Kidney (tissue), 22 donors: ENCODE measurements at places on chromosomes 2 and 18. TPM values are rescaled to one million over a fixed set of nuclear protein-coding genes. Genes with fewer than 3 reads are reported as not detected.

DNA sequence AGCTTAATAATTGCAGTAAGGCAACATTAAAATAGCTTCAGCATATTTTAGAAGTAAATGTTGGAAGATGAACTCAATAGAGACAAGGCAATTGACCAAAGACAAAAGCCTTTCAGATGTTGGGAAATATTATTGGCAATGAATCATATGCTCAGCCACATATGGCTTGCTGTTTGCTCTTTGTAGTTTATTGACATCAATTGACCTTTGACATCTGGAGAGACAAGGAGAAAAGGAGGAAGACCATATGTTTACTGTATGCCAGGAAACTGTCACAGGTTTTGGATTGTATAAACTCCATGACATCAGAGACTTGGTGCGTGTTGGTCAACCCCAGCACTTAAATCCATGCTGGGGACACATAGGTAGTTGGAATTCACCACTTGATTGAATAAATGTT lies 60.6 kb upstream of the SLC16A14 start:
- H3K36me3 ChIP-seq = no peaks in the 10 kb centered on the region
- no peaks in the 10 kb centered on the region for H3K27me3 ChIP-seq
- no peak overlapping the region for H3K4me3 ChIP-seq
- peak overlapping the region; percentile 68 for H3K27ac ChIP-seq

DNA sequence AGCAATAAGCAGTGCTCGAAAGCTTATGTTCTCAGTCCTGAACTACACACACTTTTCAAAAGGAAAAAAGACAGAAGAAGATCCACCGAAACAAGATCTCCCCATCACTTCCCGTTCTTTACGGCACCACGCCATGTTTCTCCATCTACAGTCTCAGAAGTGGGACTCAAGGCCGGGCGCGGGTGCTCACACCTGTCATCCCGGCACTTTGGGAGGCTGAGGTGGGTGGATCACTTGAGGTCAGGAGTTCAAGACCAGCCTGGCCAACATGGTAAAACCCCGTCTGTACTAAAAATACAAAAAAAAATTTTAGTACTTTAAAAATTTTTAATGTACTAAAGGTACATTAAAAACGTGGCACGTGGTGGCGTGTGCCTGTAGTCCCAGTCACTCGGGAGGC lies 31.2 kb downstream of the ZNF516 start:
- no peaks in the 10 kb centered on the region for H3K36me3 ChIP-seq
- no peak overlapping the region for H3K4me3 ChIP-seq
- H3K4me1 ChIP-seq = no peaks in the 10 kb centered on the region
- no peaks in the 10 kb centered on the region for H3K27me3 ChIP-seq

DNA sequence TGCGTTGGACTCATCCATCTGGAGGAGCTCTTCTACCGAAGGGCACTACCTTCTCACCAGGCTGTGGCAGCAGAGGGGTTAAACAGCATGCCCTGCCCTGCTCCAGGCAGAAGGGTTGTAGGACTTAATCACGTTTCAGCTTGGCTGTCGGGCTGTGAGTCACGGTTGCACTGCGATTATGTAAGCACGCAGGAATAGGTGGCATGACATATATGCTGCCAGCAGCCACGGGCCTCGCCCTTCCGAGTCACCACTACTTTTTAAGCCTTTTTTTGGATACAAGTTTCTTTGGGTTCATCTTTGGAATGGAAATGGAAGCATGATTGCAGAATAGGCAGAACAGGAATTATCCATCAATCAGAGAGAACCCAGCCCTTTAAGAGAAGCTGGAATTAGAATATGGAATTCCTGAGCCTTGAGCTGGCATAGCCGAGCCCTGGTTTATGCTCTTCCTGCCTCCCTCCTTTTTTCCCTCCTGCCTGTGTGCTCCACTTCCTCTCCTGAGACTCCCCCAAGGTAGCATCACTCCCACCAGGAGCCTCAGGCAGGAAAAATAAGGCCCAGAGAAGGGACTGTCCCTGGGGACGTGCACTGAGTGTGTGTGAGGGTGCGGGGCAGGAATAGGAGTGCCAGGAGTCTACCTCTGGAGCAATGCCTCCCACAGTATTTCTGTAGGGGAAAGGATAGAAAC lies 86.8 kb downstream of the SEMA4F start:
- H3K36me3 ChIP-seq = no peaks in the 10 kb centered on the region
- DNase-seq = no peak
- H3K4me1 ChIP-seq = no peaks in the 10 kb centered on the region
- no peak overlapping the region for H3K27ac ChIP-seq
- H3K4me3 ChIP-seq = no peak overlapping the region

DNA sequence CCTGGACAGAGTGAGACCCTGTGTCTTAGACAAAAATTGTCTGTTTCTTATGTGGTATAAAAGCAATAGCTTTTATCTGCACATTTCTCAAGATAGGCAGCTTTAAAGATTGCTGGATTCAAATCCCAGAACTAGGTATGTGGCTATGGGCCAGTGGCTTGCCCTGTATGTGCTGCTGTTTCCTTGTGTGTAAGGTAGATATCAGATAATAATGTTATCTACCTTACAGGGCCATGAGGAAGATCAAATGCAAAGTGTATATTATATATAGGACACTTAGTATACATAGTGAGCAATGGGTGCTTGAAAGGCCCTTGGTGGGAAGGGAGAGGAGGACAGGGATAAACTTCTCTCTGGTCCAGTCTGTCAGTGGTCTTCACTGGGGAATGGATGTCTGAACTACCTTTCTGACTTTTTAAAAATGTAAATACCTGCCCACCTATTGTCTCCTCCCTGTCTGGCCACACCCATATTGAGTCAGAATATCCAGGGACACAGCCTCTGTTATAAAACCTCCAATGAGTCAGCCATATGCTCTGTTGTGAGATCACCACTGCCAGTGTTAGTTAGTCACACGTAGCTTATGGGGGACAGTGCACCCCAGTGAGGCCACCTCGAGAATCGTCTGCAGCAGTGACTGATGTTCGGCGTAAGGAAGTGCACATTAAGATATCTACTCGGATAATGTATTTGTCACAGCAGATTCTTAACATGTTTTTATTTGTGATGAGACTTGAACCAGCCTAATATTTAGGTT lies 383.4 kb downstream of the PTPRM start:
- H3K4me1 ChIP-seq = no peaks in the 10 kb centered on the region
- H3K27me3 ChIP-seq = no peaks in the 10 kb centered on the region
- no peak for DNase-seq
- H3K36me3 ChIP-seq = no peaks in the 10 kb centered on the region

DNA sequence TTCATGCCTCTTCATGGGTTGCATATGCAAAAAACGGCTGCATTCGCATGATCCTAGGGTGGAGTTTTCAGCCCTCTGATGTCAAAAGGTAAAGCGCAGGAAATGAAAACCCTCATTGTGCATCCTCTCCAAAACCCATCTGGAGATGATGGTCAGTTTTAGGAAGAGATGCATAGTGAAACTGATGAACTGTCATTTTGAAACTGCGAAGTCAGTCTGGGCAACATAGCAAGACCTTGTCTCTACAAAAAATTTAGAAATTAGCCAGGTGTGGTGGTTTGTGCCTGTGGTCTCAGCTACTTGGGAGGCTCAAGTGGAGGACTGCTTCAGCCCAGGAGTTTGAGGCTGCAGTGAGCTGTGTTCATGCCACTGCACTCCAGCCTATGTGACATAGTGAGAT lies 2.5 kb upstream of the TTLL4 start:
- H3K36me3 ChIP-seq = no peaks in the 10 kb centered on the region
- H3K4me3 ChIP-seq = no peak overlapping the region
- H3K4me1 ChIP-seq = peaks cover 6% of the 10 kb centered on the region
- no peak for DNase-seq
- H3K27me3 ChIP-seq = no peaks in the 10 kb centered on the region

DNA sequence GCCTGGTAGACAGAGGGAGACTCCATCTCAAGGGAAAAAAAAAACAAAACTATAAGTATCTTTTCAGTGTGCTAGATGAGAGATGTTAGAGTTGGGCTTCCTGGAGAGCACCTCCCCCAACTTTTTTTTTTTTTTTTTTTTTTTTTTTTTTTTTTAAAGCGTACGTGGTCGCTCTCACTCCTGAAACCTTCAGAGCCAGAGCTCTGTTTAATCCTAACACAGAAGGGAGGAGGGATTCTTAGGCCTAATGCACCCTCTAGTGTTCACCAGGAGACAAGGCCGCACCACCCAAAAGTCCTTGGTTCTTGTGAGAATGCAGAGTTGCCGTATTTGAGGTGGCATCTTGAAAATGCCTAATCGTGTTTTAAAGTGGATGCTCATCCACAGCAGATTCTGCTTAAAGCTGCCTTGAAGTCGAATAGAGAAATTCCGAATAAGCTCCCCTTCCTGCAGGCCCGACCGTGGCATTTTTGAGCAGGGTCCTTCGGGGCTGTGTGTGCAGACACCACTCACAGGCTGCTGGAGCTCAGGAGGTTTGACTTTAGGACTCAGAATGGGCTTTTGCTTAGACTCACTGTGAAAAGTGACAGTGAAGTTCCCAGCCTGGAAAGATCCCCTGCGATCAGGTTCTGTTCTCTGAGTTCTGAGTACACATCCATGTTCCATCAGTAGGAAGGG lies 252.6 kb downstream of the AGAP1 start:
- DNase-seq = peak; percentile 84
- no peaks in the 10 kb centered on the region for H3K4me1 ChIP-seq
- H3K4me3 ChIP-seq = no peak overlapping the region
- no peaks in the 10 kb centered on the region for H3K27me3 ChIP-seq
- H3K27ac ChIP-seq = no peak overlapping the region

GRCh38 chr2:171515672-171516298 lies 6.5 kb upstream of the CYBRD1 start:
- no peak overlapping the region for H3K4me3 ChIP-seq
- H3K36me3 ChIP-seq = no peaks in the 10 kb centered on the region
- no peaks in the 10 kb centered on the region for H3K4me1 ChIP-seq
- DNase-seq = no peak
- H3K27ac ChIP-seq = no peak overlapping the region

GRCh38 chr2:21535826-21536225 lies 412.1 kb downstream of the TDRD15 start:
- H3K27ac ChIP-seq = no peak overlapping the region
- H3K4me3 ChIP-seq = no peak overlapping the region
- no peaks in the 10 kb centered on the region for H3K36me3 ChIP-seq
- no peaks in the 10 kb centered on the region for H3K27me3 ChIP-seq
- H3K4me1 ChIP-seq = no peaks in the 10 kb centered on the region
- no peak for DNase-seq

DNA sequence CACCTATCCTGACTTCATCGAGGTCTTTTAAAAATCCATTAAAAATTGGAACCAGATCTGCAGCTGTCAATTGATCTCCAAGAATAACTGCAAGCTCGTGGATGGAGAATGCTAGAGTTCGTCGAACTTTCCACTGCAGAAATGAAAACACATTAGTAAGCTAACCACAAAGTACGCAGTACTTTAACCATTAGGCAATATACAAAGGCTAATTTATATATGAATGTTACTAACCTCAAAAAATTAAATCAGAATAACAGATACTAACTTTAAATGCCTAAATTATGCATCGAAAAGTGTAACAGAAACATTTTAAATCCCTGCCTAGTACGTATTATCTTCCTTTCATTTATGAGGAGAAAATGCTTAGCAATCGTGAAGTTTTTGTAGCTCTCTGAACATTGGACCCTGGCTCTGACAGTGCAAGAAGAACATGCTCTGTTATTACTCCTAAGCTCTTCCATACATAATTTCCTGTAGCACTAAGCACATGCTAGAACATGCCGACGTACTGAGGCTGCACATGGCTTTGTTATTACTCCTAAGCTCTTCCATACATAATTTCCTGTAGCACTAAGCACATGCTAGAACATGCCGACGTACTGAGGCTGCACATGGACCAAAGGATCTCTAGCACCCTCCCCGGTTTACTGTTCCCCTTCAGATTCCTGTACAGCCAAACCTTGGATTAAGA lies 57.0 kb downstream of the PPP4R1 start:
- no peak overlapping the region for H3K4me3 ChIP-seq
- no peaks in the 10 kb centered on the region for H3K4me1 ChIP-seq
- DNase-seq = no peak
- no peaks in the 10 kb centered on the region for H3K27me3 ChIP-seq

GRCh38 chr2:112118148-112118547 lies 20.0 kb upstream of the FBLN7 start:
- H3K36me3 ChIP-seq = peaks cover 11% of the 10 kb centered on the region
- no peak overlapping the region for H3K4me3 ChIP-seq
- H3K4me1 ChIP-seq = no peaks in the 10 kb centered on the region
- H3K27me3 ChIP-seq = no peaks in the 10 kb centered on the region

DSC3 gene
- total RNA-seq = not detected

GRCh38 chr2:124911560-124911959 lies 886.5 kb downstream of the CNTNAP5 start:
- no peak for DNase-seq
- no peak overlapping the region for H3K27ac ChIP-seq
- H3K4me3 ChIP-seq = no peak overlapping the region
- H3K4me1 ChIP-seq = no peaks in the 10 kb centered on the region
- no peaks in the 10 kb centered on the region for H3K36me3 ChIP-seq
- no peaks in the 10 kb centered on the region for H3K27me3 ChIP-seq

- no peak for DNase-seq
- no peaks in the 10 kb centered on the region for H3K4me1 ChIP-seq
- no peak overlapping the region for H3K4me3 ChIP-seq
- no peaks in the 10 kb centered on the region for H3K27me3 ChIP-seq
Observed at GRCh38 chr18:49183921-49184320, 233.2 kb upstream of the SMAD7 start.

GRCh38 chr2:24515335-24515734 lies 24.3 kb downstream of the NCOA1 start:
- no peak overlapping the region for H3K27ac ChIP-seq
- H3K36me3 ChIP-seq = no peaks in the 10 kb centered on the region
- no peaks in the 10 kb centered on the region for H3K4me1 ChIP-seq

DNA sequence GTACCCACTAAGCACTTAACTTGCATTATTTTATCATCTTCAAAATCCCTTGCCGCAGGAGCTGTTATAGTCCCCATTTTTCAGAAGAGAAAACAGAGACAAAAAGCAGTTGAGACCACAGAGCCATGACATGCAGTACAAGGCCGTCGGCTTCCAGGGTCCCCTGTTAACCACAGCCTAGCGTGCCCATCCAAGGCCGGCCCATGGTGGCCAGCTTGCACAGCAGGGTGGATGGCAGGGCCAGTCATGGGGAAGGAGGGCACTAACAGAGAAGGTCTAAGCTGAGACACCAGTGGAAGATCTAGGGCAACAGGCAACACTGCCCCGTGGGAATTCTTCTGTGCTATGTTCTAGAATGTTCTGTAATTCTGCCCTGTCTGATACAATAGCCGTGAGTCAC lies 192.6 kb upstream of the ID2 start:
- peaks cover 12% of the 10 kb centered on the region for H3K4me1 ChIP-seq
- DNase-seq = no peak
- H3K27ac ChIP-seq = no peak overlapping the region
- no peaks in the 10 kb centered on the region for H3K36me3 ChIP-seq
- H3K4me3 ChIP-seq = no peak overlapping the region

- H3K36me3 ChIP-seq = no peaks in the 10 kb centered on the region
- no peaks in the 10 kb centered on the region for H3K4me1 ChIP-seq
- no peak for DNase-seq
- H3K27ac ChIP-seq = no peak overlapping the region
- no peaks in the 10 kb centered on the region for H3K27me3 ChIP-seq
Observed at GRCh38 chr2:102698369-102699111, 63.3 kb upstream of the TMEM182 start.

- DNase-seq = no peak
- H3K36me3 ChIP-seq = no peaks in the 10 kb centered on the region
- H3K27ac ChIP-seq = no peak overlapping the region
- no peak overlapping the region for H3K4me3 ChIP-seq
Observed at GRCh38 chr18:11553098-11553940, 56.1 kb upstream of the SLC35G4 start.

CNNM3 gene
- total RNA-seq = 26.1 TPM
